ENCODE measurements at places on chromosomes 3 and 15.

- DNase-seq = no peak
These were observed 8.2 kb downstream of the TBC1D23 start for GRCh38 chr3:100269001-100269400.

GRCh38 chr15:90234096-90234988 lies at the start of gene GDPGP1:
Gene GDPGP1, plus strand, starts transcription at chr15:90234209. Its CDS starts 6,700 bp downstream, at chr15:90240909.
- DNase-seq = no peak

DNA sequence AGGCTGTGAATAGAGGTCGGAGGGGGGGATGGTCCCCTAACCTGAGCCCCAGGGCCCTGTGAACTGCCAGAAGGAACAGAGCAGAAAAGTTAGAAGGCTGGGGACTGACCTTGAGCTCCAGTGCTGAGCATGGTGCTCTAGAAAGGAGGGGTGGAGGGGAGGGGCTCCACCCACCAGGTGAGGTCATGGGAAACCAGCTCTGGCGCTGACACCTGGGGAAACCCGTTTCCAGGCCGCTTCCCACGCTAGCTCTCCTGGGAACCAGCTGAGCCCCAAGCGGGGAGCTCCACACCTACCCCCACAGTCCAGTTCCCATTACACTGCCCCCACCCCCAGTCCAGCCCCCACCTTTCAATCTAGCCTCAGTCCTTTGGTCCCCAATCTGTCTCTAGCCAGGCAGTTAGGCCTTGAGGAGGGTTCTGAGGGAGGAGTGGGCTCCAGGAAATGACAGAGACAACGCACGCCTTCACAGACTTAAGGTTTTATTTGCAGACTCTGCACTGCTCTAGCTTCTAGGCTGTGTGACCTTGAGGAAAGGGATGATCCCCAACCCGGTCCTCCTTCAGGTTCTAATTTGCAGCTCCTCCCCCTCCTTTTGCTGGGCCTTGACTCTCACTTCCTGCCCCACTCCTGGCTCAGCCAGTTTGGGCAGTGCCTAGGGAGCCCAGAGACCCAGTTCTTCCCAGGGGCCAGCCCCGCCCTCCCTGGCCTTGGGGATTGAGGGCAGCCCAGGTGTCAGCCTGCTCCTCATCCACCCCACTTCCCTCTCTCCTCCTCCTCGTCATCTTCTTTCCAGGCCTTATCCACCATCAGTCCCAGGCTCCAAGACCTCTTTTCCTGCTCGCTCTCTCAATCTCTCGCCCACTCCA lies 2.1 kb downstream of the RHOV start:
- DNase-seq = no peak

- no peak for DNase-seq
These were observed 1.6 kb downstream of the PTX3 start for GRCh38 chr3:157438194-157438730.

GRCh38 chr15:63054985-63055384 lies 12.4 kb downstream of the TPM1 start:
- DNase-seq = no peak

- no peak for DNase-seq
These were observed 26.6 kb downstream of the COL8A1 start for GRCh38 chr3:99665017-99665416.

DNA sequence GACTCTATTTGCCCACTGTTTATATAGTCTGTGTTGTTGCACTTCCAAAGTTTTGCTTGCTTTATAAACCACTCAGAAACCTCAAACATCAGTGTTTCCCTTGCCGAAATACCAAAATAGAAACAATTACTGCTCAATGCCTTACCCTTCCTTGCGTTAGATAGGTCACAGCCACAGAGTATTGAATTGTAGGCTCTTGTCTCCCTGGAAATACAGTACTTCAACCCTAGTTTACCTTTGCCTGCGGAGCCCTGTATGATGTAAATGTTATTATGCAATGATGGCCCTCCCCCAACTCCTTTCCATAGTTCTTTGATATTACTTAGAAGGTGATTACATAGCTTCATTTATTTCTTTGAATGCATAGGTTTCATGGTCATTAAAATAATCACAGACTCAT lies 44.2 kb downstream of the SOX2 start:
- DNase-seq = no peak

DNA sequence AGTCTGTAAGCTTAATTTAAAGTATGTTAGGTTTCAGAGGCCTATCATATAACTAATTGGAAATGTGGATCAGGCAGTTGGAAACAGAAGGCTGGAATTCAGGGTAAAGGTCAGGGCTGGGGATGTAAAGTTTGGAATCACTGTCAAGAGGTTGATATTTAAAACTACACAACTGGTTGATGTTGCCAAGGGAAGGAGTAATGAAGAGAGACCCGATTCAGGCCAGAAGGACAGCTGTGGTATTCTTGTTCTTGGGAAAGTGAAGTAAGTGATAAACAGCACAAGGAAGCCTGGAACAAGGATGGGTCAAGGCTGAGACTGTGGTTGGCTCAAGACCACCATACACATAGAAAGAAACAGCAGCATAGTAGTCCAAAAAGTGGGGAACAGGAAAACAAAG lies 654.2 kb downstream of the NTRK3 start:
- no peak for DNase-seq

GRCh38 chr3:157626817-157627216 lies 123.6 kb upstream of the VEPH1 start:
- no peak for DNase-seq

GRCh38 chr3:136690599-136690998 lies 61.6 kb downstream of the STAG1 start:
- no peak for DNase-seq

DNA sequence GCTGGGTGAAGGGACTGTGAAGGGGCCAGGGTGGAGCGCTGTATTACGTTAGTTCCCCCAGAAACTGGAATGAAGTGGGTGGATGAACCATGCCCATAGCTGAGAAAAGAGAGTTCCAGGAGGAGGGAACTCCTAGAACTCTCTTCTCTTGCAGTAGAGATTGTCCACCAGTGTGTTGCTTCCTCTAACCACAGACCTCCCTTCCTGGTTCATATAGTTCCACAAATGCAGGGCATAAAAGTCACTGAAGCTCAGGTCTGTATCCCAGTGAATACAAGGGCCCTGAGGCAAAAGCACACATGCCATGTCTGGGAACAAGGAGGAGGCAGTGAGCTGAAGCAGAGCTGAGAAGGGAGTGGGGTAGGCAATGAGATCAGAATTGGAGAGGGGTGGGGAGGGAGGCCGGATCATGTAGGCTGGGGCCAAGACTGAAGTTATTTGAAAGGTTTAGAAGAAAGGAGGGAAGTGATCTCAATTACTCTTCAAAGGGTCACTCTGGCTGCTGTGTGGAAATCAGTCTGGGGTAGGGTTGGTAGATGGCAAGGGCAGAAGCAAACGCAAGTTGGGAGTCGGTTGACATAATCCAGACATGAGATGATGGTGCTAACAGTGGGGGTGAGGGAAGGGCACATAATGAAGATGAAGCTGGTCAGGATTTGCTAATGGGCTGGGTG lies 6.5 kb downstream of the A4GNT start:
- DNase-seq = no peak

DNA sequence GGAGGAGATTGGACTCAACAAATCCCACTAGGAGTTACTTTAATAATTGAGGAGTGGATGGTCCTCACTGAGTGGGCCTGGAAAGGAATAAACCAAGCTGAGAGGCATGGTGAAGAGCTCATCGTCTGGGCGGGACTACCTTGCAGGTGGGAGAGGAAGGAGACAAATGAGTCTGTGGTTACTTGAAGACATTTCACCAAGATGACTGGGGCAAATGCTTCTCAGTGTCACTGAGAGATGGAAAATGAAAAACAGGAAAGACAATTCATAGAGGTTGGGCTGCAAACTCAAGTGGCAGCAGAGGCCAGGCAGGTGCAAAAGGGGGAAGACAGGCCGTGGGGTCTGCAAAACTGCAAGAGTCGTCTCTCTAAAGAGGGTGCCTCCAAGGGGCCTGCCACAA lies 1.5 kb upstream of the ARHGAP31 start:
- DNase-seq = no peak

DNA sequence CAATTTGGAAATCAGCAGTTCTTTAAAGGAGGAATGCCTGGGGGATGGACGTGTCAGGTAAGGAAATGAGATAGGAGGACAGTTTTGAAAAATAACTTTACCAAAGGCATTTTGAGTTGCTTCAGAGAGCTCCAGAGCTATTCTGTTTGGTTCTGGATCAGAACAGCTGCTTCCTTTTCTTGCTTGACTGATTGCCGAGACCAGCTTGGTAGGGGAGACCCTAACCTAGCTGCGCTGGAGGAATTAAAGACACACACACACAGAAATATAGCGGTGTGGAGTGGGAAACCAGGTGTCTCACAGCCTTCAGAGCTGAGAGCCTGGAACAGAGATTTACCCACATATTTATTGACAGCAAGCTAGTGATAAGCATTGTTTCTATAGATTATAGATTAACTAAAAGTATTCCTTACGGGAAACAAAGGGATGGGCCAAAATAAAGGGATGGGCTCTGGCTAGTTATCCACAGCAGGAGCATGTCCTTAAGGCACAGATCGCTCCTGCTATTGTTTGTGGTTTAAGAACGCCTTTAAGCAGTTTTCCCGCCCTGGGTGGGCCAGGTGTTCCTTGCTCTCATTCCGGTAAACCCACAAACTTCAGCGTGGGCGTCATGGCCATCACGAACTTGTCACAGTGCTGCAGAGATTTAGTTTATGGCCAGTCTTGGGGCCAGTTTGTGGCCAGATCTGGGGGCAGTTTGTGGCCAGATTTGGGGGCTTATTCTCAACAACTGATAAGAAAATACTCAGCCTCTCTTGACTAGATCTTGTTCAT lies 556.0 kb downstream of the ROBO1 start:
- no peak for DNase-seq

DNA sequence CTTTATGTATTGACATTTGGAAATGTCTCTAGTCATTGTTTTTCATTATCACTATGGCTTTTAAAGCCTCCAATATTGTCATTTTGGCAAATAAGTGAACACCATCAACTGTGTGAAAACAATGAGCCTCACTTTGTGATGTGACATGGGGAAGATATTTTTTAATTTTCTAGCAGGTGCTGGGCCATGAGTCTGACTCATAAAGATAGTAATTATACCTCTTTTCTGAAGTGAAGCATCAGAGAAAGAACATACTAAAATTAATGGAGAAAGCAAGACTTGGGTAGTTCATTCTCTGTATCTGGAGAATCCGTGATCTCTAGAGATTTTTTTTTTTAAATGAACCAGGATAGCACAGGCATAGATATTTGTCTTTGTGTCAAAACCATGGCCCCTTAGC lies 100.8 kb downstream of the CCNL1 start:
- no peak for DNase-seq

DNA sequence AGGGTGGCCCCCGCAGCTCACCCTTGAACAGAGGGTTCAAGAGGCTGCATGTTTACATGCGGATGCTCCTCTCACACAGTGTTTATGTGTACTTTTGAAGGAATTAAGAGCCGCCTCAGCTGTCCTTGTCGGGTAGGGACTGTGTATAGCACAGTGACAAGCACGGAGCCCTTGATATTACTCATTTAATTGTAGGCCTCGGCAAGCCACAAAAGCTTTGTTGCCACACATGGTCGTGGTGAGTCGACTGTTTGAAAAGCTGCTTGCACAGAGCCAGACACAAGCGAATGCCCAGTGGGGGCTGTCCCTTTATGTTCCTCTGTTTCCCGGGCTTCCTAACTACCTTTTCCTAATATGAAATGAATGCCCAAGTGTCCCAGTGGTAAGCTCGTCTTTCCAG lies 4.5 kb downstream of the ESYT3 start:
- no peak for DNase-seq

- DNase-seq = no peak
These were observed 9.1 kb downstream of the MCTP2 start for GRCh38 chr15:94240480-94240879.

GRCh38 chr3:177085794-177086193 lies 111.5 kb downstream of the TBL1XR1 start:
- DNase-seq = no peak

- DNase-seq = no peak
These were observed 177.6 kb downstream of the GOLIM4 start for GRCh38 chr3:167918008-167918596.

GRCh38 chr3:170734043-170734734 lies 135.8 kb downstream of the RPL22L1 start:
- no peak for DNase-seq

GRCh38 chr15:72964135-72964534 lies 88.1 kb upstream of the NEO1 start:
- no peak for DNase-seq

GRCh38 chr3:169699070-169699469 lies 35.6 kb upstream of the MECOM start:
- no peak for DNase-seq

GRCh38 chr3:13013566-13013965 lies 59.7 kb downstream of the IQSEC1 start:
- DNase-seq = no peak

DNA sequence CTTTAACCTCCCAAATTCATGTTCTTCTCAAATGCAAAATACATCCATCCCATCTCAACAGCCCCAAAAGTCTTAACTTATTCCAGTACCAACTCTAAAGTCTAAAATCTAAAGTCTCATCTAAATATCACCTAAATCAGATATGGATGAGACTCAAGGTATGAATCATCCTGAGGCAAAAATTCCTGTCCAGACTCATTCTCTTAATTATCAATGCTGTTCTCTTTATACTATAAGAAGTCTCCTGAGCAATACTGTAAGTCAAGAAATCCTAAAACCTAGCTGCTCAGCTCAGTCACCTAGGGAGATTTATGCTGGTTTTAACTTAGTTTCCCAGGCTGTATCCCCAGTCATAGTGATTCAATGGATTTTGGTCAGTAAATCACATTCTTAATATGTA lies 11.1 kb downstream of the RAD18 start:
- DNase-seq = no peak

- DNase-seq = no peak
These were observed 235.6 kb downstream of the EDEM1 start for GRCh38 chr3:5423076-5423475.

DNA sequence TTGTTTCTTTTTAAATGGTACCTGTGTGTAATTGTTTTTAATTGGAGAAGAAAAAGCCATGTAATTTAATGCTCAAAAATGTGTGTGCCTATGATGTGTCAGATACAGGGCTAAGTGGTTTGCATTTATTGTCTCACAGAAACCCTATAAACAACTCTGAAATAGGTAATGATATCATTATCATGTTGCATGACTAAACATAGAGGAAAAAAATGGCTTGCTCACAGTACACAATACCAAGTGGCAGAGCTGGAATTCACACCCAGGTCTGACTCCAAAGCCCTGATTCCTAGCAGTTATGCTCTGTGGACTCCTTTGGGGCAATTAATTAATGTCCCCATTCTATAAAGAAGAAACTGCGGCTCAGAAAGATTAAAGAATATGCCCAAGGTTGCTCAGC lies 237.4 kb upstream of the TRIM42 start:
- DNase-seq = no peak
